ENCODE measurements at places on chromosomes 5 and 9.

DNA sequence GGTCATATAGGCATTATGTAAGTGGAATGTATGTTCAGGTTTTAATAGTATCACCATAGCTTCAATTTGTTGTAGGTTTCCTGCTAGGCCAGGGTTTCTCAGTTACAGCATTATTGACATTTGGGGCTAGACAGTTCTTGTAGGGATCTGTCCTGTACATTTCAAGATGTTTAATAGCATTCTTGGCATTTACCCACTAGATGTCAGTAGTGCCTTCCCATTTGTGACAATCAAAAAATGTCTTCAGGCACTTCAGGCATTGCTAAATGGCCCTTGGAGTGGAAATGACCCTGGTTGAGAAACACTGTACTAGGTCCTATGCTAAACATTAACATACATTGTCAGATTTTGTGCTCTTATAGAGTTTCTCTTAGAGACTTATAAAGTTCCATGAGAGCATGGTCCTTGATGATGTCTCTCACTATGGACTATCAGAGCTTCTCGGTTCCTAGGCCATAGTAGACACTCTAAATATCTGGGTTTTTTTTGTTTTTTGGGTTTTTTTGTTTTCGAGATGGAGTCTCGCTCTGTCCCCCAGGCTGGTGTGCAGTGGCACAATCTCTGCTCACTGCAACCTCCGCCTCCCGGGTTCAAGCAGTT is 1.4 kb downstream of the KIF20A start:
- peak; percentile 3 for DNase-seq

GRCh38 chr5:50923768-50924494 is 257.5 kb downstream of the PARP8 start:
- DNase-seq, result no peak

DNA sequence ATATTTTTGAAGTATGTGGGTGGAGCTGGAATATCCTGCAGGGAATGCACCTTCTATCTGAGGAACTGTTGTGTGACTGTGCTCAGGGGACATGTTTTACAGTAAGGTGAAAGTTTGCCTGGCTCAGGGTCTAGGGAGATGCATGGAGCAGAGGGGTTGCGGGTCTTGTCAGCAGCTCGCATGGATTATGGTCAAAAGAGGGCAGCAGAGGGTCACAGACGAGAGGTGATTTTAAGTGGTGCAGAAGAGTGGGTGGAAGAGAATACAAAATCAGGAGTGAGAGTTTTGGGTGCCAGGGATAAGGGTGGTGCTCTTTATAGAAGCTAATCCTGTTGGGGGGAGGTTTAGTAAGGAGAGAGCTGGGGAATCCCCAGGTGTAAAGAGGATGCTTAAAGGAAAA is 53.5 kb upstream of the GRIN3A start:
- no peak for DNase-seq

GRCh38 chr5:78926252-78926651 is 58.9 kb downstream of the ARSB start:
- DNase-seq, result no peak

- DNase-seq, result no peak
Observed at GRCh38 chr5:16064135-16064893, 115.3 kb downstream of the MARCHF11 start.

DNA sequence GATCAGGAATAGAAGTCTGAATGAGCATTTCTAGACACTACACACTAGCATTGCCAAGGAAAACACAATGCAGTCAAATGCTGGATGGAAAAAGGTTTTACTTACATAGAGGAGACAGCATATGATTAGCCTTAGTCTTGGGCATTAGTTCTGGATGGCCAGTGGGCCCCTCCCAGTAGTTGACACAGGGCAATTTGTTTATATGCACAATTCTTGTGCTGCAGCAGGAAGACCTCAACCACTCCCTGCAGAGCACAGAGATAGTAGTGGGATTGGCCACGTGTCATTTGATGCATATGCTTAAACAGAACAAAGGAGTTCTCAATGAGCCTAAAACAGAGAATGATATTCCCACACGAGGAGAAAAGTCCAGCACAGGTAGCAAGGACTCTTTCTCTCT is 1496.2 kb upstream of the CDH6 start:
- DNase-seq, result no peak

DNA sequence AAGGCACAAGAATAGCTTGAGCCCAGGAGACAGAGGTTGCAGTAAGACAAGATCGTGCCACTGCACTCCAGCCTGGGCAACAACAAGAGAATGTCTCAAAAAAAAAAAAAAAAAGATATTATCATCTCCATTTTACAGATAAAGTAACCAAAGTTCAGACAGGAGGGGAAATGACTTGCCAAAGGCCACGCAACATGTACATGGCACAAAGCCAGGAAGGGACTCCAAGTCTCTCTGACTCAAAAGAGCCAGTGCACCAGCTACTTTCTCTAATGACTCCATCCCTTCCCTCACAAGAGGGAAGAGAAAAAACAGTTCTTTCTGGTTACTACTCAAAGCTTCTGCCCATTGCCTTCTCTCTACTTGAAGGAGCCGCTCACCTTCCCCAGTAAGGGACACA is 34.1 kb downstream of the SIL1 start:
- no peak for DNase-seq

DNA sequence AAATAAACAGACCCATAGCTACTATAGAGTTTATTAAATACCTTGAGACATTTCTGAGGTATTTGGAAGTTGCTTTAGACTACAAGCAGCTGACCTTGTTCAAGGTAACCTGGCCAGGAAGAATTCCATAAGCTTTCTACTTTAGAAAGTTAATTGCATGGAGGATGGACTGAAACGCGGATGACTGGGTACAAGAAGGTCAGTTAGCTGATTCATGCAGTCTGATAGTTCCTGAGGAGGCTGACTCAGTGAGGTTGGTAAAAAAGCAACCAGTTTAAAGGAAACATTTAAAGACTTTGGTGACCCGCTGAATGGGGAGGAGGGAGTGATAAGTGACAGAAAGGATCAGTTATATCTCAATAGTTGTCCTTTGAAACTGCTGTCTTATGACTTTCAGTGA is 670.1 kb upstream of the CDH9 start:
- DNase-seq, result no peak

- no peak for DNase-seq
Observed at GRCh38 chr5:127667926-127668325, 19.0 kb downstream of the CTXN3 start.

DNA sequence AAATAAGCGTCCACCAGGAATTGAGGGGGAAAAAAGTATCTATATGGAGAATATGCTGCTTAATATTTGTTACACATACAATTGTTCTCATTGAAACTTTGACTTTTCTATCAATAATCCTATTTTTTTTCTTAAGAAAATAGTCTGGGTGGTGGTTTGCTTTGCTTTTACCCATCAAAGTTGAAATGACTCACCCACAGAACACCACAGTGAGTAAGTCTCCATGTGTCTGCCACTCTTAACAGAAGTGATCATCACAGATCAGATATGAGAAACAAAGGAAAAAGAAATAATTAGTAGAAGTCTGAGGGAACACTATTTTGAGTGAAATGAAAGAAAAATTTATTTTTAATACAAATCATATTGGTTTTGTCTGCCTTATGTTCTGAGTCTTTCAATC is 742.8 kb downstream of the CDH9 start:
- no peak for DNase-seq

GRCh38 chr9:116687754-116688135 is 640 bp downstream of the TRIM32 start:
- DNase-seq, result no peak

GRCh38 chr9:124357721-124358361 is 57.4 kb downstream of the PSMB7 start:
- DNase-seq, result no peak

DNA sequence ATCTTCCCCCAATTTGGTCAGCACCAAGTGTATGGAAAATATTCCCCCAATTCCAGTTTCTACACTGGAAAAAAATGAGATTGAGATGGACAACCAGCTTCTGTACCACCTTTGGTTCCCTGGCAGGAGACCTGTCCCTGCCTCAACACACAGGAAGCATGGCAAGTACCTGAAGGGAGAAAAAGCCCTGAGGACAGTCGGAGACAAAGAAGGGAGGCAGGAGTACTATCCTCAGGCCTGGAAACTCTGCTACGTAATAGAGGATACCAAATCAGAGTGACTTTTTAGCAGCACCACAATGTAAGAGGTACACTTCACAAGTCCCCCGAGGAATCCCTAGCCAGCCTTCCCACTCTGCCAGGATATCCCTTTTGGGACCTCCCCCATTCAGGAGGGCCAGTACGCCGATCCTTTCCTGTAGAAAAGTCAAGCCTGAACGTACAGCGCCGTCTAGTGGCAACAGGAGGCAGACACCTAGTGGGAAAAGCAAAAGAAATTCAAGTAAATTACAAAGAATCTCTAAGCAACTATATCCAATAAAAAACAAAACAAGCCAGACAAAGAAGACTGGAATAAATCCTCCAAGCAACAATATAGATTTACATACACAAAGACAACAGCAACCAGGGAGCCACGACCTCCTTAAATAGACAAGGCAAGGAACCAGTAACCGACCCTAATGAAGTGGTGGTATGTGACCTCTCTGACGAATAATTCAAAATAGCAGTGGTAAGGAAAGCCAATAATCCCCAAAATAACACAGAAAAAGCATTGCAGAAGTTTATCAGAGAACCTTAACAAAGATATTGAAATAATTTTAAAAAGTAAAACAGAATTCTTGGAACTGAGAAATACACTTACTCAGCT is 63.3 kb upstream of the SLCO6A1 start:
- no peak for DNase-seq

GRCh38 chr9:89899573-89899972 is 294.8 kb downstream of the GADD45G start:
- DNase-seq, result no peak

DNA sequence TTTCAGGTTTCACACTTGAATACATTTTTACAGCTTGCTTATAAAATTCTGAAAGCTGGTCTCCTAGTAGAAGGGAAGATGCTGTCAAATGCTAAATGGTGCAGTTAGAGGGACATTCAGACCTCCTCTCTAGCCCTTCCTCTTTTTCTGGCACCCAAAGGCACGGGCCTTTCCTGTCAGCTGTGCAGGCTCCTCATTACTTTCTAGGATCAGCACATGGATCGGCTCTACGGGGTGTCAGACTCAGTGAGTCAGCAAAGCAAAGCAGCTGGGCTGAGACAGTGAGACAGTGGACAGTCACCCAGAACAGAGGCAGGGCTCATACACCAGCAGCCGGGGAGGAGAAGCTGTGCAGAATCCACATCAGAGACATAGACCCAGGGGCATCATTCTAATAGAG is 80.0 kb upstream of the TNC start:
- no peak for DNase-seq

GRCh38 chr5:143557061-143557818 is 153.8 kb upstream of the NR3C1 start:
- no peak for DNase-seq

- no peak for DNase-seq
Observed at GRCh38 chr5:32565145-32565544, 20.2 kb upstream of the SUB1 start.

- DNase-seq, result peak; percentile 24
Observed at GRCh38 chr9:124660341-124660801, 110.7 kb downstream of the NR6A1 start.

GRCh38 chr5:110104726-110105669 is 415.3 kb downstream of the MAN2A1 start:
- no peak for DNase-seq

DNA sequence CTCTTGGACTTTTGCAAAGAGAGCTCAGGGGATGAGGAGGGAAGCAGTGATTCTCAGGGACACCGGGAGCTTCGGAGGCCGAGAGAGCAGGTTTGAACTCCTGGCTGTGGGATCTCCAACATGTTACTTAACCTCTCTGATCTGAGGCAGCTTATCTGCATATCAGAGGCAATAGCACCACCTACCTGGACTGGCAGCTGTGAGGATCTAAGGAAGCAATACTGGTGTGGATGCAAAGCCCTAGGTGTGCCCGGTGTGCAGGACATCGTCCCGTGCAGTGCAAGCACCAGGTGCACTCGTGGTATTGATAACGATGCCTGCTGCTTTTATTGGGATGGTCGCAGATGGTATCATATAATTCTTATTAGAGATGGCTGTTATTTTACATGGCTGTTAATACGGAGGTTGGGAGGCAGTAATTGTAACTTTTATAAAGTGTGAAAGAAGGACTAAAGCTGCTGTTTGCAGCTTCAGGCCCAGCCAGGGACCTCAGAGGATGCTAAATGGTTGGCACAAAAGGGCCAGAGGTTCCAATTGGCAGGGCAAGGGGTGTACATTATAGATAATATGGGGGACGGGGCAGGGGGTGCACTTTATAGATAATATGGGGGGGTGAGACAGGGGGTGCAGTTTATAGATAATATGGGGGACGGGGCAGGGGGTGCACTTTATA is 14.9 kb downstream of the COL5A1 start:
- DNase-seq, result no peak

GRCh38 chr9:74645007-74645639 is 148.0 kb downstream of the RORB start:
- DNase-seq, result no peak

GRCh38 chr9:99489060-99489413 is 267.0 kb downstream of the SEC61B start:
- peak; percentile 36 for DNase-seq

Measured in AG04449 (cell line).